ENCODE measurements at places on chromosomes 5 and 9.

DNA sequence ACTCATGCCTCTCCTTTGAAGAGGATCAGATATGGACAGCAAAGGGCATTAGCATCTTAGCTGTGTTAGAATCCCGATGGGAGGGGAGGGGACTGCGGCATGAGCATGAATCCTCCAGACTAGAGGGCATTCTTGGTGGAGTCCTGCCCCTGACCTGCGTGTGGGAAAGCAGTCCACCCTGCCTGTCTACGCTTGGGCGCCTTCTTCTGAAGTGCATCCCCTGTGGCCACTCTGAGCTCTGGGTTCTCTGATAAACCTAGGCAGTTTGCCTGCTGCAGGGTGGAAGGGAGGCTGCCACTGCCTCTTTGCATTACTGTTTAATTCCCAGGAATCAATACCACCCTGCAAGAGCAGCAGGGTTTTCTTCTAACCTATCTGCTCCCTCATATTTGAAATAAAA, 169.3 kb downstream of the INSYN2B start:
- DNase-seq: no peak

- no peak for DNase-seq
Observed at GRCh38 chr9:136688274-136689107, 1.2 kb upstream of the AGPAT2 start.

GRCh38 chr5:54460181-54460919, 4.9 kb downstream of the HSPB3 start:
- DNase-seq: no peak

- DNase-seq: no peak
Observed at GRCh38 chr5:150258130-150258529, 31.4 kb downstream of the CAMK2A start.

- DNase-seq: no peak
Observed at GRCh38 chr9:3177936-3178335, 334.0 kb upstream of the PUM3 start.

DNA sequence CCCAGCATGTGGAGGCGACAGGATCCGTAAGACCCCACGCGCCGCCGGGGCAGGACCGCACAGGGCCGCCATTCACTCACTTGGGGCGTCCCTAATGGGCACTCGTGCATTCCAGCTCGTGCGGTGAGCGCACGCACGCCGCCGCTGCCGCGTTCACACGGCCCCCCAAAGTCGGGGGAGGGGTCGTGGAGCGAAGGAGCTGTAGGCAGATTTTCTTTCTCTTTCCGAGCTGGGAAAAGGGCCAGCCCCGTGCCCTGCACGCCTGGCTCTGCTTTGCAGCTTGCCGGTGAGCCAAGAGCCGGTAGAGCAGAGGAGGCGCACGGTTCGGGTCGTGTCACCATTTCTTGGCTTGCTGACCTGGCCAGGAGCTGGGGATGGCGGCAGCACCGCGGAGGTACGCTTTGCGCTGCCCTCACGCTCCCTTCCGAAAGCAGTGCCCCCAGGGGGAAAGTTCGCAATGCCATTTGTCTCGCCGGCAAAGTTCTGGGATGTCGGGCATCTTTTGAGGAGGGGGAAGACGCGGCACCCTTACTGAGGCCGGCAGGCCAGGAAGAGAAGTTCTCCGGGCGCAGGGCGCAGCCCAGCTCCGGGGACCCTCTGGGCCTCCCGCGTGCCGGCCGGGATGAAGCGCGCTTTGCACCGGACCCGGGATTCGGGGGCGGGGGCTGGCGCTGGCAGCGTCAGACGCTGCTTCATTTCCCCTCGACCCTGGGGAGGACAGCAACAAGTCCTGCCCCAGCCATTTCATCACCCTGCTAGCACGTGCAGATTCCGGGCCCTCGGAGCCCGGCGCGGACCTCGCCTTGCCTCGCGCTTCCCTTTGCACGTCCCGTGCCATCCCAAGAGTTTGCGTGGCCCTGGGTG, 898 bp downstream of the STC2 start:
- peak; percentile 46 for DNase-seq

GRCh38 chr5:132760601-132761317, 13.5 kb downstream of the CCNI2 start:
- DNase-seq: no peak

- DNase-seq: peak; percentile 27
Observed at GRCh38 chr5:36655161-36655560, 48.8 kb downstream of the SLC1A3 start.

DNA sequence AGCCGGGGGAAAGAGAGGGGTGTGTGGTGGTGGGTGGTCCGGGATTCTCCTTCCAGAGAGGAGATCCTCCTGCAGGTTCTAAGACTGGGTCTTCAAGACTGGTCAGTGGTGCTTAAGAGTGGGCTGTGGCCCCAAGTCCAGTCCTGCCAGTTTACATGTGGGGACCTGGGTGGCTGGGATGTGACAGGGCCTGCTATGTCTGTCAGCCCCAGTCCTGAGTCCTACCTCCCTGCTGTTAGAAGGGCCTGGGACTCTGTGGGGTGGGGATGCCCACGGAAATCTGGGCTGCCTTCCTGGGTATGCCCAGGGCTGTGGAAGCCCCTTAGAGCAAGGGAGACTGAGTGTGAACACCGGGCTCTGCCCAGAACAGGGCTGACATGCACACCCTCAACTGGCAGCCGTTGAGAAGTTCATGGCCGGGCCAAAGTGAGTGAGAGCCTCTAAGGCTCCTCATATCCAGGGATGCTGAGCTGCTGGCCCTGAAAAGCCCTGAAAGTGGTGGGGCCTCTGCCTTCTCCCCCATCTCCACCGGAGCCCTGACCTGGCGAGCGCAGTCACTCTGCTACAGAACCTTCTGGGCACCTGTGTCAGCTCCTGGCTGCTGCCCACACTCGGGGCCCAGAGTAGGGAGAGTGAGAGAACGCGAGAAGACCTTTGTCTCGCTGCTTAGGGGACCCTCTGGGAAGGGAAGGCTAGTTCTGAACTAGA, 1.7 kb downstream of the PHF2 start:
- DNase-seq: no peak

DNA sequence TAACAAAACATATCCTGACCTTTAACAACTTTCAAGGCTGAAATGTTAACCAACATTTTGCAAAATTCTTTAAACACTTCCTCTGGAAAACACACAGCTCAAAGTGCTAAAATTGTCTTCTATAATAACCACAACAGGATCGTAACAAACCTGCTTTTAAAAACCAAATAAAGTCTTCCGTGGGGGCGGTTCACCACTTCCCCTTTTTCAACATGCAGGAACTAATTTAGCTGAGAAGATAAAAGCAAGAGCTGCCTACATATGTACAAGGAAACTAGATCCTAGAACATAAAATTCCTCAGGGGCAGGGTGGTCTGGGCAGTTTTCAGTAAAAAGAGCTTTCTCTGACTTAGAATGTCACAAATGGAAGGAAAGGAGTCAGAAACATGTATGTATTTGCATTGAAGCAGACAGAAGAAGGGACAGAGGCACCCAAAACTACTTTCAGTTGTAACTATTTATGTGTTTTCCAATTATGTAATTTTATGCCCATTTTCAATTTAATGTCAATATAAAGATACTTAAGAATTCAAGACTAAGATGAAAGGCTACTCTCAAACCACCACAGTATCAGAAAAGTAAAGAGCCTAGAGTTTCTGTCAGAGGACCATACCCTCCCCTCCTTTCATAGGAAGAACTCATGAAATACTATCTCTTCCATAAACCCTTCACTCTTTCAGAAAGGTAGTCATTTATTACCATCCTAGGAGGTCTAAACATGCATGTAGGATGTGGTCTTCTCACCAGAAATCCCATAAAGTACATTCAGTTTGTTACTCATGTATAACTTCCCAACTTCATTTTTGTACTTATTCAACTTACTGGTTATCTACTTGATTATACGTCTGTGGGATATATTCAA, 185.9 kb upstream of the RASA1 start:
- DNase-seq: peak; percentile 94

DNA sequence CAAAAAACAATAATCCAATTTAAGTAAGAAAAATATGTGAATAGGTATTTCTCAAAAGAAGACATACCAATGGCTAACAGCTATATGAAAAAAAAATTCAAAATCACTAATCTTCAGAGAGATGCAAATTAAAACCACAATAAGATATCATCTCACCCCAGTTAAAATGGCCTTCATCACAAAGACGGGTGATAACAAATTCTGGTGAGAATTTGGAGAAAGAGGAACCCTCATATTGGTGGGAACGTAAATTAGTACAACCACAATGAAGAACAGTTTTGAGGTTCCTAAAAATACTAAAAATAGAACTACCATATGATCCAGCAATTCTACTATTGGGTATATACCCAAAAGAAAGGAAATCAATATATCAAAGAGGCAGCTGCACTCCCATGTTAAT, 94.3 kb downstream of the TMEM167A start:
- DNase-seq: peak; percentile 25

GRCh38 chr5:126987271-126987899, 43.0 kb downstream of the MARCHF3 start:
- DNase-seq: no peak

GRCh38 chr5:14399054-14399692, 182.4 kb upstream of the OTULINL start:
- peak; percentile 66 for DNase-seq

- no peak for DNase-seq
Observed at GRCh38 chr9:5953743-5954707, 61.4 kb downstream of the RANBP6 start.

GRCh38 chr5:28862137-28862859, 1823.9 kb upstream of the CDH9 start:
- no peak for DNase-seq
